ENCODE measurements at places on chromosomes 2 and 18.

DNA sequence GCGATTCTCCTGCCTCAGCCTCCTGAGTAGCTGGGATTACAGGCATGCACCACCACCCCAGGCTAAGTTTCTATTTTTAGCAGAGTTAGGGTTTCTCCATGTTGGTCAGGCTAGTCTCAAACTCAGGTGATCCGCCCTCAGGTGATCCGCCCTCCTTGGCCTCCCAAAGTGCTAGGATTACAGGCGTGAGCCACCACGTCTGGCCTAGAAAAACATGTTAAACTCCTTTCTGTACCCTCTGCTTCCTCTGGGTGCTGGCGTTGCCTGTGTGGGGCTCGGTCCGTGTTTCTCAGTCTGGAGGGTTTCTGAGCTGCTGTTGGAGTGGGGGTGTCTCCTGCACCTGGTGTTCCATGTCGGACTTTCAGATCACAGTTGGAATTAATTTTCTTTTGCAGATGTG, 17.9 kb downstream of the LDLRAD4 start:
- DNase-seq = no peak

DNA sequence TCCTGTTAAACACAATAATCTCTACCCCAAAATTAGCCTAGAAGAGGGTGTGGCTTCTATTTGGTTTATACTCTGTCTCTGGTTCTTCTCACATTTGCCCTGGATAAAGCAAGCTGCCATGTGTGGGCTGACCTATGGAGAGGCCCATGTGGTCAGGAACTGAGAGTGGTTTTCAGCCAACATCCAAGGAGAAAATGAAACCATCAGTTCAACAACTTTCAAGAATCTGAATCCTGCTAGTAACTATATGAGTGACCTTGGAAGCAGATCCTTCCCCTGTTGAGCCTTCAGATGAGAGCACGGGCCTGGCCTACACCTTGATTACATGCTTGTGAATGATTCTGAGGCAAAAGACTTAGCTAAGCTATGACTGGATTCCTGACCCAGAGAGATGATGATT, 11.5 kb upstream of the TRIB2 start:
- DNase-seq = no peak

- DNase-seq = no peak
Observed at GRCh38 chr2:72813841-72814240, 12.0 kb downstream of the EXOC6B start.

DNA sequence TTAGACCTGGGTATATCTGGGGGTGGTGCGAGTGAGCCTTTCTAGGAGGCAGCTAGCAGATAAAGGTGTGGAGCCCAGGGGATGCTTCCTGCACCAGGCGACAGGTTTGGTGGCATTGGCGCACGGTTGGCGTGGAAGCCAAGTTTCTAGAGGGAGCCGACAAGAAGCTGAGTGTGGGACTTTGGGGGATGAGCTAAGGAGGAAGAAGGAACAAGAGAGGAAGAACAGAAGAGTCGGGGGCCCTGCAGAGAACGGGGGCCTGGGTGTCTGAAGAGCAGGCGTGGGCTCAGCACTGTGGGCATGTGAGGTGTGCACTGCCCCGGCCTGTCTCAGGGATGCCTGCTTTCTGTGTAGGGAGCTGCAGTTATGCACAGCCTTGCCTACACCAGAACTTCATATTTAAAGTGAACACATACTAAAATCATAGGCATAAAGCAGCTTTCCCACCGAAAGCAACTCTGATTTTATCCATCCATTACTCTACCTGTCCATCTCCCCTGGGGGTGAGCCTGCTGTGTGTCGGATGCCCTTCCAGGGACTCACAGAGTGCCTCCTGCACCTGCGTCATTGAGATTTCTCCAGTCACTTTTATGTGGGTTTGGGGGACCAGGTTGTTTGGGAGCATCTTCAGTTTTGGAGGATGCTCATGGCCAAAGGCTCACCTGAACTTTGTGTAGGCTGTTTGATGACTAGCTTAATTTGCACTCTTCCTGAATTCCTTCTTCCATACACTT, 149.7 kb downstream of the LDLRAD4 start:
- no peak for DNase-seq

- no peak for DNase-seq
Observed at GRCh38 chr18:62460851-62461300, 61.9 kb upstream of the ZCCHC2 start.

- DNase-seq = no peak
Observed at GRCh38 chr2:120226316-120226715, 3.1 kb upstream of the TMEM185B start.

- peak; percentile 19 for DNase-seq
Observed at GRCh38 chr2:140747665-140748064, 1383.2 kb downstream of the LRP1B start.

GRCh38 chr18:62312851-62313250, 12.3 kb upstream of the TNFRSF11A start:
- DNase-seq = no peak

DNA sequence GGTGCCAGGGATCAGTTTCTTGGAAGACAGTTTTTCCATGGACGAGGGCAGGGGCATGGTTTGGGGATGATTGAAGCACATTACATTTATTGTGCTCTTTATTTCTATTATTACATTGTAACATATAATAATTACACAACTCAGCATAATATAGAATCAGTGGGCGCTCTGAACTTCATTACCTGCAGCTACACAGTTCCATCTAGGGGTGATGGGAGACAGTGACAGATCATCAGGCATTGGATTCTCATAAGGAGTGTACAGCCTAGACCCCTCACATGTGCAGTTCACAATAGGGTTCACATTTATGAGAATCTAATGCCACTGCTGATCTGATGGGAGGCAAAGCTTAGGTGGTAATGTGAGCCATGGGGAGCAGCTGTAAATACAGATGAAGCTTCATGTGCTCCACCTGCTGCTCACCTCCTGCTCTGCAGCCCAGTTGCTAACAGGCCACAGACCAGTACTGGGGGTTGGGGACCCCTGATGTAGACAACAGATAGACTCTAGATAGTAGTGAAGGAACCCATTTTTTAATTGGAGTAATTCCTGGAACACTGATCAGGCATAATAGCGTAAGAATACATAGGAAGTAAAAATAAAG, 41.5 kb upstream of the MC4R start:
- peak; percentile 20 for DNase-seq

DNA sequence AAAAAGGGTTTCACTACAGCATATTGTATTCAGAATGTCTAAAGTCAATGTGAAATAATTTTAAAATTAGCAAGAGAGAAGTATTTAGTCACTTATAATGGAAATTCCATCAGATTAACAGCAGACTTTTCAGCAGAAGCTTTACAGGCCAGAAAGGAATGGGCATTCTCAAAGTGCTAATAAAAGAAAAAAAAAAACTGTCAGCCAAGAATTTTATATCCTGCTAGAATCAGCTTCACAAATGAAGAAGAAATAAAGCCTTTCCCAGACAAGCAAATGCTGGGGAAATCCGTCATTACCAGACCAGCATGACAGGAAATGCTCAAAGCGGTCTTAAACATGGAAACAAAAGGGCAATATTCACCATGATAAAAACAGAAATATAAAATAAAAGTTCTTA, 18.8 kb downstream of the LMAN1 start:
- DNase-seq = no peak

DNA sequence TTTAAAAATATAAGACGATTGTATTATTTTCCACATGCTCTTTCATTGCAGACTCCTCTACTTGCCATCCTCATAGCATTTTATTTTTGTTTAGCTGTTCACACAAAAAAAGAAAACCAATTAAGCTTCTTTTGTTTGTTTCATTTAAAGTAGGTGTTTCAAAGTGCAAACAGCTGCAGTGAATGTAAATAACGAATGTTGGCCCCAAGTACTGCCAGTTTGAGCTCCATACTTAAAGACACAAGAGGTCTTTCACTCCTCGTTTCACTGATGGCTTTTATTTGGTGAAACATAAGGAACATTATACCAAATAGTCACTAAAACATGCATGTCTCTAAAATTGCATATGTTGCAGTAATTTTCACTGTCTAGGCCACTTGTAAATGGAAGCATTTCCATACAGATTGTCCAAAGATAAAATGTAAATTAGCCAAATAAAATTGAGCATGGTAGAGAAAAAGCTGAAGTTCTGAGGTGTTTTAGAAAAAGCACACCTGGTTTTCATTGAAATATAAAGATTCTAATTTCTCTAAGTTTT, 253.4 kb downstream of the TMX3 start:
- DNase-seq = peak; percentile 39

GRCh38 chr2:112712903-112713584, 7.8 kb upstream of the NT5DC4 start:
- DNase-seq = no peak

DNA sequence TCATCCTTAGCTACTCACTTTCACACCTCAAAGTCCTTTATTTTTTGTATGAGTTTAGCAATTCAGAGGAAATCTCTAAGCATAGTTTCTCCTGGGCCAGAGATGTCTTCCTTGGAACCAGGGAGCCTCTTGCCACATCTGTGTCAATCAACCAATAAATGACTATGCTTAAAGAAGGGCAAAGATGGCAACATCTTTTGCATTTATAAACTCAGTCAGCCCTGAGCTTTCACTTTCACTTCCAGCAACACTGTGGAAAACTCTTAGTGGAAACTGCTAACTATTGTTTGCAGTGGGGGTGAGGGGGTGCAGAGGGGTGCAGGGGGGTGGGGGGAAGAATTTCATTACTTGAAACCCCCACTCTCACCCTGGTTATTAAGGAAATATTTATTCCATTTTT, 3.4 kb downstream of the ACVR1C start:
- no peak for DNase-seq

DNA sequence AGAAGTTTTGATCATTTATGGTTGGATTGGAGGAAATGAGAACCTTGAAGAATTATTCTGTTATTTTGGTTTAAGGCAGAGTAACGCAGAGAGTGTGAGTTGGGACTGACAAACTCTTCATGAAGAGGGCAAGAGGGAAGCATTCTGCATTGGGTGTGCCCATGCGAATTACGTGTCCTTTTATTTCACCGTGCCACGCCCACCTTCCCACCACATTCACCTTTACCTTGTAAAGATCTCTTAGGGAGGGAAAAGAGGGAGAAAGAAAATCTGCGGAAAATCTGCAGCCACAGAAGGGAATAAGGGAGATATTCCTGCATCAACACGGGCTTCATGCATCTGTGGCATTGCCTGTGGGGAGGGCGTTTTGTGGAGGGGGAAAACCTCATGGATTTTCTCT, 31.8 kb downstream of the SLC9A4 start:
- DNase-seq = no peak

- no peak for DNase-seq
Observed at GRCh38 chr2:96525211-96525507, 11.4 kb upstream of the ARID5A start.

- no peak for DNase-seq
Observed at GRCh38 chr2:204550751-204551511, 5.7 kb downstream of the PARD3B start.

- DNase-seq = no peak
Observed at GRCh38 chr2:100137318-100137717, 5.1 kb downstream of the AFF3 start.

GRCh38 chr18:43160509-43160908, 45.0 kb upstream of the RIT2 start:
- DNase-seq = no peak

DNA sequence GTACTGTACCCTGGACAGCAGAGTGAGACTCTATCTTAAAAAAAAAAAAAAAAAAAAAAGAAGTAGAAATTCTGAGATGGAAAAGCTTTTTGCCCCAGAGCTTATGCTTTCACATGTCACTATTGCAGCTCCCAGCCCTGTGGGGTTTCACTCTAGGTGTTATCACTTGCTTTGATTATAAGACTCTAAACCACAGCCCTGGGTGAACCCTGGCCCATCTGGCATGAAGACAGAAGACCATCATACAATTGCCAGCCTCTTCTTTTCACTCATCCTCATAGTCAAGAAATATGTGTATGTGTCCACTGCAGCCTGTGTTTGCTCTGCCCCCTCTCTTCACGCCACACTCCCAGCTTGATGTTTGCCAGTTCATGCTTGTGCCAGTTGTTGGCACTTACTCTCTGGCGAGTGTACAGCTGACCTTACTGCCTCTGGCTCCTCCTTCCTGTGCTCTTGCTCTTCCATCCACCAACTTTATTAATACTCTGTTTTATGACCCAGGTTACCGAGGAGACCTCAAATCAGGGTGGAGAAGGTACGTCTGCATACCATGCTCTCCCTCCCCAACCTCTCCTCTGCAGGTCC, 136.7 kb upstream of the NCK2 start:
- DNase-seq = no peak

- DNase-seq = no peak
Observed at GRCh38 chr2:121910139-121910538, 154.7 kb downstream of the TSN start.

DNA sequence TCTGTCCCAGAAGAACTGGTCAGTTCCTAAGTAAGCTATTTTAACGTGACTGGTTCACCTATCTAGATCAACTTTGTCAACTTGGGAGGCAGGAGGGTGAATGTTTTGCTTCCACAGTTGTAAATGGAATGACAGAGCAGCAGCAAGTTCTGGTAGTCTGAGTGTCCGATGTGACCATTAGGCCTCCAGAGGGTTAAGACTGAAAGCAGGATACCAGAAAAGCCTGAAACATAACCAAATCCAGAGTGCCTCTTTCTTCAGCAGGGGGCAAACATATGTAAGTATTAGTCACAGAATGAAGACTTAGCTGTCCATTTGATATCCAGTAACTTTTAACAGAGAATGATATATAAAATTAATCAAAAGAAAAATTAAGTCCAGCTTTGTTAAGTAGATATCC, 9.2 kb downstream of the HOXD3 start:
- no peak for DNase-seq

DNA sequence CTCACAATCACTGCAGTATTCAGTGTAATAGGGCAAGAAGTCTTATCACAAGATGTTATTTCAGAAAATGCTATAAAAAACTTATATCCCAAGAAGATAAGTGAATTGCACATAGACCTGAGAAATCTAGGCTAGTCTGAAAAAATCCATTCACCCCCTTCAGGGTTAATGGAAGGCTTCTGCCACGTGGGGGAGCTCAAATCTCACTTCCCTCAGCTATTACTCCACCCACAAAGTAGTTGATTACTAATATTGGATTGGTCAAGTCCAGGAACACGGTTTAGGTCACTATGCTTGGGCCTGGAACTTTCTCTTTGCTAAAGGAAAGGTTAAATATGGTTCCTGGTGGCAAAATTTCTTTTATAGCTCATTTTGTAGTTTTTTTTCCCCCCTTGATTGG, 51.2 kb upstream of the ADAM23 start:
- peak; percentile 69 for DNase-seq

All from NCI-H1417 (cell line).